ENCODE measurements at places on chromosomes 7 and 10.

DNA sequence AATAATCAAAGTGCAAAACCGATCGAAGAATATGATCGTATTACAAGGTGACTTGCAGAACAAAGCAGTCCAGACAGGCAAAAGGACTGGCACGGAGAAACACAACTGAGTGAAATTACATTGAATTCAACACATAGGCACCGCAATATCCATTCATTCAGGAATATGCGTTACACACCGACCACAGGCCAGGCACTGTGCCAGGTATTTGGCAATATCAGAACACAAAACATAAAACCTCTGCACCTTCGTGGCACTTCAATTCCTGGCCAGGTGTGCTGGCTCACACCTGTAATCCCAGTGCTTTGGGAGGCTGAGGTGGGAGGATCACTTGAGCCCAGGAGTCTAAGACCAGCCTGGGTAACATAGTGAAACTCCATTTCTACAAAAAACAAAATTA is 187.9 kb downstream of the DIP2C start:
- DNase-seq = no peak

DNA sequence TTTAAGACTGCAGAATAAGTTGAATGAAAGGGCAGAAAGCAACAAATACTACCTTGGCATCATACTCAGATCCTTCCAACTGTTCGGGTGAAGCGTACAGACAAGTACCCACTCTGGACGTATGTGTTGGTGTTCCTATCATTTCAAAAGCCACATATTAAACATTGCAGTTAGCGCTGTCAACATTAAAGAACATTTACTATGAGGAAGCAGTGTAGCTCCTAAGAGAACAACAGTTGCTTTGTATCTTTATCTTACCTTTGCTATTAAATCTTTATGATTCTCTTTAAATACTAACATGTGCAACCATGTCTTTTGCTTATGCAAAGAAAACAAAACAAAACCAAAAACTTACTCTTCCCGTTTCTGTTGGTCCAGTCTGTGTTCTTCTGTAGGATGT is 2.6 kb upstream of the ANKRD61 start:
- DNase-seq = no peak

DNA sequence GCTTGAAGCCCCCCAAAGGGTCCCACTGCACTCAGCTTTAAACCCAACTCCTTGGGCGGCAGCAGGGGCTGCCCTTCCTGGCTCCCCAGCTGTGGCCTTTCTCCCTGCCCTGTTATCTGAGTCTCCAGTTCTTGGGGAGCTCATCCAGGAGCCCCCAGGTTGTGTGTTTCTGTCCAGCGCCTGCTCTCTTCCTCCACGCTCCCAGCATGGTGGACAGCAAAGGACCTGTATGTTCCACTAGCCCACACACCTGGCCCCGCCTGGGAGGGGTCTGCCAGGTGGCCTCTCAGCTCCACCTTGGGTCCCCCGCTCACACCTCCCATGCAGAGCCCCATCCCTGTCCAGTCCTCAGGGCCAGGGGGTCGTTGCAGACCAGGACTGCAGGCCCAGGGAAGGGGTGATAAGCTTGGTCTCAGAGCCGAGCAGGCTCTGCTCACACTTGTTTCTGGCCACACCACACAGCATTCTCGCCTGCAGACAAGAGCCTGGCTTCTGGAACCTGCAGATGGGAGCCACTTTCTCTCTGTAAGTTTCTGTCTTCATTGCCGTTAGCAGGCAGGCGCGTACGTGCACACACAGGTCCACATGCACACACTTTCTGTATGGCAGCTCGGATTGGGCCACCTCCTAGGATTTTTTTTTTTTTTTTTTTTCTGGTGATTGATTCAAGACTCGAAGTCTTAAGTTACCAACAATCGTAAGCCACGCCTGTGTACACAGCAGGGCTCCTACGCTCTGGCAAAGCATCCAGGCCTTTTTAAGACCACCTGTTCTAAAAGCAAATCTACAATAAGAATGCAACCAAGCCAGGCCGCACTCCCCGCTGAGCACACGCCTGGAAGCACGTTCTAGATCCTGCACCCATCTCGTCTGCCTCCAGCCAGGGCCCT is 104.6 kb downstream of the CYTH3 start:
- DNase-seq = no peak

GRCh38 chr7:66054063-66054462 is 21.6 kb upstream of the ASL start:
- DNase-seq = no peak

DNA sequence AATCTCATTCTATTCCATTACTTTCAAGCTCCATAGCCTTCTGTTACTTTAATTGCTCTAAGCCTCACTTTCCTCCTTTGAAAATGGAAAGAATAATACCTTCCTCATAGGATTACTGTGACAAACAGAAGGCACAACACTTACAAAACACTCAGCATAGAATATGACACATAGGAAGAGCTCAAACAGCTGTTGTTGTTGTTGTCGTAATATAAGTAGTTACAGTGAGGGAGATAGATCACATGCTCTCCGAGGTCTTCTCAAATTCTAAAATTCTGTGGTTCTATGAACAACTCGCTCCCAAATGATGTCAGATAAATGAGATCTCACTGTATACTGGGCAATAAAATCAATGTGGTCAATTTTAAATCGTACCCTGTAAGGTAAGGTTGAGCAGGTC is 1049.3 kb upstream of the C7orf33 start:
- DNase-seq = no peak

DNA sequence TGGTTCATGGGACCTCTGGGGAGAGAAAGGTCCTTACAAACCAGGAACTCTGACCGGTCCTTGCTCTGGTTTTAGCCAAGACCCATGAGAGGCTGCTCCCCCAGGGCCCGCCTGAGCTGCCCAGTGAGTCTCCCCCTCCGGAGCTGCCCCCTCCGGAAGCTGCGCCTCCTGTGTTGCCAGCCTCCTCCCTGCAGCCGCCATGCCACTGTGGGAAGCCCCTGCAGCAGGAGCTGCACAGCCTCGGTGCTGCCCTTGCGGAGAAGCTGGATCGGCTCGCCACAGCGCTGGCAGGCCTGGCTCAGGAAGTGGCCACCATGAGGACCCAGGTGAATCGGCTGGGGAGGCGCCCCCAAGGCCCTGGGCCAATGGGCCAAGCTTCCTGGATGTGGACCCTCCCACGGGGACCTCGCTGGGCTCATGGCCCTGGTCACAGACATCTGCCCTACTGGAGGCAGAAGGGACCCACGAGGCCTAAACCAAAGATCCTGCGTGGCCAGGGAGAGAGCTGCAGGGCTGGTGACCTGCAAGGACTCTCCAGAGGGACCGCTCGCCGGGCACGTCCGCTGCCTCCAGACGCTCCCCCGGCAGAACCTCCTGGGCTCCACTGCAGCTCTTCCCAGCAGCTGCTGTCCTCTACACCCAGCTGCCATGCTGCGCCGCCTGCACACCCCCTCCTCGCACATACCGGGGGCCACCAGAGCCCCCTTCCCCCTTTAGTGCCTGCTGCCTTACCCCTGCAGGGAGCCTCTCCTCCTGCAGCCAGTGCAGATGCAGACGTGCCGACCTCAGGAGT is 40.1 kb downstream of the ZNF467 start:
- no peak for DNase-seq

DNA sequence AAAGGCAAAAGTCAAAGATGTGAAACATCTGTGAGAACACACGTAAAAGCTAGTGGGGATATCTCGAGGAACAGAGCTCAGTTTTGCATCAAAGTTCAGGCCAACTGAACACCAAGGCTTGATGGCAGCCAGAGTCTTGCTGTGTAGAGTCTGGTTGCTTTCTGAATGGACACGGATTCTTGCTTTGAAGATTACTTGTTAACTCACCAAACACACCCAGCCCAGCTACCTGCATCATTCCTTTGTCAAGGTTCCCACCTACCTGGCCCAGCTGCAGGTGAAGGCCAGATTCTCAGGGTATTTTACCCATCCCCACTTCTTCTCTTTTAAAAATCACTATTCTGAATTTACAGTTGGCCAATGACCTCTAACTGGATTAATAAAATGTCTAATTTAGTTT is 174.4 kb upstream of the PHYHIPL start:
- no peak for DNase-seq

GRCh38 chr10:130635528-130635927 is 499.3 kb downstream of the GLRX3 start:
- no peak for DNase-seq

DNA sequence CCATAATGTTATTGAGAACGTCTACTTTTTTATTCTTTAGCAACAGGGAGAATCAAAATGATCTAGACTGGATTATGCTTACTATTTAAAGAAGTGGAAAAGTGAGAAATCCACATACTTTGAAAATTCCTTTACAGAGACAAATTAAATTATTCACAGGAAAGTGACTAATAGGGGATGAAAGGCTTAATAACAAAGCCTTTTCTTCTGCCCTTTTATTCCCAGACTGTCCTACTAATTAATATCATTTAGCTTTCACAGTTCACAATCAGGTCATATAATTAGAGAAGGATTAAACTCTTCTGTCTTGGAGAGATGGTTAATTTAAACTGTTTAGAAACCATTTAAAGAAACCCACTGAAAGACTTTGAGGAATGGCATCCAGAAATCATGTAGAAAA is 58.8 kb downstream of the ARL4A start:
- DNase-seq = no peak

- DNase-seq = no peak
Observed at GRCh38 chr7:82319674-82320118, 123.9 kb downstream of the CACNA2D1 start.

DNA sequence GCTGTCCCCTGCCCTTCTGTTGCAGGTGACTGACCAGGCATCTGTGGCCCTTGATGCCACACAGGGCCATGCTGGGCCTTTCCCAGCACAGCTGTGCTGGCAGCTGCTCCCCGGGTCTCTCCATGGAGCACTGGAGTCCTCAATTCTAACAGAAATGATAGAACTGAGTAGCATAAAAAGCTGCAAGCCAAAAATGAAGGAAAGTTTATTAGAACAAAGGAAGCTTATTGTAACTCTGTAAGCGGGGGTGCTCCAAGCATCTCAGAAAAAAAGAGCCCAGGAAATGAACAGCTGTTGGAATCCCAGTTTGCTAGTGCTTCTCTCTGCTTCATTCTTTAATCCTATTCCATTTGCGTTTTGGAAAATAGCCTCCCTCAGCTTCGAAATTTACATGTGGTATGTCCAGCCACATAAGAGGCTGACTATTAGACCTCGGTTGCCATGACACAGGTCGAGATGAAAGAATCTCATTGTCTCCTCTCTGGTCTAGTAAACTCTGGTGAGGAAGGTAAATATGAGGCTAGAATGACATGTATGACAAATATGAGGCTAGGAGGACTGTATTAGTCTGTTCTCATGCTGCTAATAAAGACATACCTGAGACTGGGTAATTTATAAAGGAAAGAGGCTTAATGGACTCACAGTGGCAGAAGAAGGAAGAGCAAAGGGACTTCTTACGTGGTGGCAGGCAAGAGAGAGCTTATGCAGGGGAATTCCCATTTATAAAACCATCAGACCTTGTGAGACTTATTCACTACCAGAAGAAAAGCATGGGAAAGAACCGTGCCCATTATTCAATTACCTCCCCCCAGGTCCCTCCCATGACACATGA is 23.7 kb downstream of the EPDR1 start:
- no peak for DNase-seq

DNA sequence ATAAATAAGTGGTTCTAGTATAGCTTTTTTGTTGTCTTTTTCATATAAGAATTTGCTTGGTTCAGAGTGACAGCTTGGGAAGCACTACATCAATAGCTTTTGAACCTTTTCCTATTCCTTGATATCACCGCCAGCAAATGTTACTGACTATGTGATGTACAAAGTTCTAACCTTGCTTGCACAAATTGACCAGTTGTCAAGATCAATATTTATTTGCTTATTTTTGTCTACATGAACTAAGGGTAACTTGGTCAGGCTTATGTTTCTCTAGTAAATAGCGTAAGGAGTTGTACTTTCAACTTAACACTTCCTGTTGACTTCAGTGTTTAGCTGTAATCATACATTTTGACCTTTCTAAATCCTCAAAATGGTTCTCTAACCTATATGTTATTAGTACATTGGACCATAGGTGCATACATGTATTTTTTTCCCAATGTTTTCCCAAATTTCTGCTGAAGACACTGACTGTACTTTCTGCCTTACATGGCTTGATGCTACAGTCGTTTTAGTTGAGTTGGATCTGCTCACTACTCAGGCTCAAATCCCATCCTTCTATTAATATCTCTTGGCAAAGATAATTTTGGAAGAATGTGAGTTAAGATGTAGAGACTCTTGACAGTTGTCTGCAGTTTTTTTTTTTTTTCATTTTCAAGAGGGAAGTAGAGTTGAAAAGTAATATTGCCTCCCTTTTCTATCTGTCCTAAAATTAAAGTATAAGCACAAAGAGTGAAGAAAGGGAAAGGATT is 239.1 kb upstream of the KAT6B start:
- no peak for DNase-seq

DNA sequence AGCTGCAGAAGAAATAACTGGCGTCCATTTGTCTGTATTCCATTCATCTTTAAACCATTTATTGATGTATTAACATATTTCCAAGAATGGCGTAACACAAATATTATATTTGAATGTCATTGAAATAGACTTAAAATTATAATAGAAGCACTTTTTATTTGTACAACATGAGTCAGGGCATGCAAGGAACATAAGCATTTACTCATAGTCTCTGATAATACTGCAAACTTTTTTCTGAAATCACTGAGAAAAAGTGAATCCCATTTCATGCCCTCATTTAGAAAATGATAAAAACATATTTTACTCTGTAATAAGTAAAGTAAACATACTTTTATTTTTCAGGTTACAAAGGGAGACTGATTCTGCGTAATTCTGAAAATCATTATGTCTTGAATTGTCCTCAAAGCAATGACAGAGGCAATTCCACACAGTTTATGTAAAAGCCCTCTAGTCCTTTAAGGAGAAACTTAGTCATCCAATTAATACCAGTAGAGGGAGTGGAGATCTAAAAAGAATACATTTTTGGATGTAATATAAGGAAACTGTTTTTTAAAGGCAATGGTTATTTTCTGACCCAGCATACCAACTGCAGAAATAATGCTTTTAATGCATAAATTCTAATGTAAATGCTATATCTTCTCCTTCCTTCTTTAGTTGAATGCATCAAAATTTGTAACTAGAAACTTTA is 58.1 kb downstream of the AGMO start:
- DNase-seq = no peak

- DNase-seq = no peak
Observed at GRCh38 chr10:132616996-132617736, 79.6 kb downstream of the INPP5A start.

- no peak for DNase-seq
Observed at GRCh38 chr7:101625031-101625791, 3.9 kb downstream of the MYL10 start.

DNA sequence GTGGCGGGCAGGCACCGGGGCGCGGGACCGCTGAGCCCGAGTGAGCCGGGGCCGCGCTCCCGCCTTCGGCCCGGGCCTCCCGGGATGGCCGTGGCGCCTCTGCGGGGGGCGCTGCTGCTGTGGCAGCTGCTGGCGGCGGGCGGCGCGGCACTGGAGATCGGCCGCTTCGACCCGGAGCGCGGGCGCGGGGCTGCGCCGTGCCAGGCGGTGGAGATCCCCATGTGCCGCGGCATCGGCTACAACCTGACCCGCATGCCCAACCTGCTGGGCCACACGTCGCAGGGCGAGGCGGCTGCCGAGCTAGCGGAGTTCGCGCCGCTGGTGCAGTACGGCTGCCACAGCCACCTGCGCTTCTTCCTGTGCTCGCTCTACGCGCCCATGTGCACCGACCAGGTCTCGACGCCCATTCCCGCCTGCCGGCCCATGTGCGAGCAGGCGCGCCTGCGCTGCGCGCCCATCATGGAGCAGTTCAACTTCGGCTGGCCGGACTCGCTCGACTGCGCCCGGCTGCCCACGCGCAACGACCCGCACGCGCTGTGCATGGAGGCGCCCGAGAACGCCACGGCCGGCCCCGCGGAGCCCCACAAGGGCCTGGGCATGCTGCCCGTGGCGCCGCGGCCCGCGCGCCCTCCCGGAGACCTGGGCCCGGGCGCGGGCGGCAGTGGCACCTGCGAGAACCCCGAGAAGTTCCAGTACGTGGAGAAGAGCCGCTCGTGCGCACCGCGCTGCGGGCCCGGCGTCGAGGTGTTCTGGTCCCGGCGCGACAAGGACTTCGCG is 534 bp downstream of the FZD9 start:
- no peak for DNase-seq

Data from stimulated activated CD4-positive, alpha-beta T cell treated with anti-CD3 and anti-CD28 coated beads, TNF-alpha, amount 100 ng/mL, for 1 hour (primary cell).